ENCODE measurements at places on chromosomes 16 and 17. TPM values are rescaled to one million over a fixed set of nuclear protein-coding genes. Genes with fewer than 3 reads are reported as not detected.

Gene GPR179
- total RNA-seq = not detected

Gene RAMP2
- not detected for total RNA-seq

Gene ZSCAN10
- total RNA-seq = not detected

Gene ZNF750
- total RNA-seq = not detected

Gene KRTAP4-9
- total RNA-seq = not detected

Gene ADGRG1
- total RNA-seq = 4.8 TPM

Gene IGSF6
- total RNA-seq = not detected

Gene AOC2
- total RNA-seq = 4.2 TPM

Gene SLX1A
- total RNA-seq = 80.7 TPM

Gene NLRC3
- total RNA-seq = 19.1 TPM

Gene SLC52A1
- total RNA-seq = 0.14 TPM

Gene SOST
- not detected for total RNA-seq

Gene ABCC12
- not detected for total RNA-seq

Gene SLC47A2
- not detected for total RNA-seq

Gene MPDU1
- total RNA-seq = 104 TPM

Gene KRTAP16-1
- not detected for total RNA-seq

Gene TBX6
- 2.1 TPM for total RNA-seq

Gene HSPB9
- total RNA-seq = not detected

Gene PIGQ
- total RNA-seq = 50.3 TPM
